ENCODE measurements at places on chromosomes 1 and 21.

GRCh38 chr1:184082541-184083415, 31.2 kb downstream of the TSEN15 start:
- no peak for DNase-seq

- DNase-seq: no peak
Measured at GRCh38 chr1:95384567-95384966, 150.6 kb downstream of the RWDD3 start.

DNA sequence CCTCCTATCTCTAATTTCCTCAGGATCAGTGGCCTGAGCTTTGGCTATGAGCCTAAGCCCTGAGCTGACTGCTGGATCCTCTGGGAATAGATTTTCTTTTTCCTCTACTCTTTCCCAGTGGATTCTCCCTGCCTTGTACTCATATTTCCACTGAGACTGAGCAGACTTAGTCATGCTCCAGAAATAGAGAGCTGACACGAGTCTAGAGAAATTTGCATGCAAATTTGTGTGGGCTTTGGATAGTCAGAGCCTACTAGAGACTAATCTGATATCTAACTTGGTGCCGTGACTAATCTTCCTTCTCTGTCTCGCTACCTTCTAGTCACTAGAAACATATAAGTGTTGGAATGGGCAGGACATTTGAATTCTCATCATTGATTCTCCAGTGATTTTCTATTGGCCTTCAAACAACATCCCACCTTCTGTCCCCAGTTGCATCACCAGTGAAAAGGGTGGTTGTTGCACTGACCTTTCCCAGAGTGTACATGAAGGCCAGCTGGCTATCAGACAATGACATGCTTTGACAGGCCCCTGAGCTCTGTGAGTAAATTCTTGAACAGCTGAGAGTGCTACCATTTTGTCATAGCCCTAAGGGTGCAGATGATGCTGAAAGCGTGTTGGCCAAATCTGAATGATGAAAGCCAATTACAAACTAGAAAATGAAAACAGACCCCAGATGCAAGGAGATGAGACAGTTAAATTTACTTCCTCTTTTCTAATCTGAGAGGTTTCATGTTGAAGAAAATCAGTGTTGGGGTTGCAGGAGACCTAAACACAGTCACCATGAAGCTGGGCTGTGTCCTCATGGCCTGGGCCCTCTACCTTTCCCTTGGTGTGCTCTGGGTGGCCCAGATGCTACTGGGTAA, at the start of gene FCRLA:
TSS of gene FCRLA (plus strand) at position 748 of the 866 bp plus-strand sequence. CDS start at position 784, 36 bp downstream.
- peak; percentile 67 for DNase-seq

GRCh38 chr21:35139382-35139715, 90.2 kb upstream of the RUNX1 start:
- no peak for DNase-seq

DNA sequence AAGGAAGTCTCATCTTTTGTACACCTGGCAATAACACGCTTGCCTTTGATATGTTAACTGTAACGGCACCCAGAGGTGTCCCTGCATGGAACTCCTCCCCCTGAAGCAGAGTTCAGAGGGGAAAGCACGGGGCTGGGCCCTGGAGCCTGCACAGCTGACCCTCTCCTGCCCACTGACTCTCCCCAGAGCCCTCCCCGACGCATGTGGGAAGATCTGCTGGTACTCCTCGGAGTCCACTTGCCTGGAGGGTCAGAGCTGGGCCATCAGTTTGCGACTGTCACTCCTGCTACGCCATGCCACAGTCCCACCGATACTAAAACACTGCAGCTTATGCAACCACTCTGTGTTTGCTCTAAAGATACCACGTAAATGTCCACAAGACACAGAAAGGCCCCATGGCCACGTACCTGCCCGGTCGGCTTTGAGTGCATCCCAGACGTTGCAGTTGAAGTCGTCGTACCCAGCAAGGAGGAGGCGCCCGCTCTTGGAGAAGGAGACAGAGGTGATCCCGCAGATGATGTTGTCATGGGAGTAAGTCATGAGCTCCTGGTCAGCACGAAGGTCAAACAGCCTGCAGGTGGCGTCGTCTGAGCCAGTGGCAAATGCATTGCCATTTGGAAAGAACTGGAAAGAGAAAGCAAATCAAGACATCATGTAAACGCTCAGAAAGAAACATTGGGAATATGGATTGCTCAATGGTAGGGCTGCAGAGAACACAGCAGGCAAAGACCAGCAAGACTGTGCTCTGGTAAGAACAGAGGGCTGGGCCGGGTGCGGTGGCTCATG, 10.6 kb upstream of the NADK start:
- no peak for DNase-seq

- no peak for DNase-seq
Measured at GRCh38 chr1:208967334-208967733, 616.2 kb upstream of the CAMK1G start.

DNA sequence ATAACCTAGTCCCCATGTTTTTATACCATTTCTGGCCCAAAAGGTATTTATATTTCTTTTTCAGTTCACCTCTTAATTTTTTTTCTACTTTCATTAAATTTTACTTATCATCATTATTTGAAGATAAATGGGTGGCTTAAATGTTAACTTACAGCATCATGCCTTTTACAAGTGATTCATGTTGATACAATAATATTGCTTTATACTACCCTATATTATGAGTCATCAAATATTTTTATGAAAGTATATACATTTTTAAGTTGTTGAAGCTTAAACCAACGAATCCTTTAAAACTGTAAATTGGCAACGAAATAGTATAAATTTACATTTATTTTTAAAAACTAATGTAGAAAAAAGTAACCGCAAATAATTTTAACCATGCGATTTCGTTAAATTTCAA, 207.9 kb downstream of the DPYD start:
- DNase-seq: no peak

- no peak for DNase-seq
Measured at GRCh38 chr1:224298346-224299330, 31.3 kb downstream of the NVL start.

- peak; percentile 58 for DNase-seq
Measured at GRCh38 chr1:224245188-224245587, 62.1 kb downstream of the DEGS1 start.

DNA sequence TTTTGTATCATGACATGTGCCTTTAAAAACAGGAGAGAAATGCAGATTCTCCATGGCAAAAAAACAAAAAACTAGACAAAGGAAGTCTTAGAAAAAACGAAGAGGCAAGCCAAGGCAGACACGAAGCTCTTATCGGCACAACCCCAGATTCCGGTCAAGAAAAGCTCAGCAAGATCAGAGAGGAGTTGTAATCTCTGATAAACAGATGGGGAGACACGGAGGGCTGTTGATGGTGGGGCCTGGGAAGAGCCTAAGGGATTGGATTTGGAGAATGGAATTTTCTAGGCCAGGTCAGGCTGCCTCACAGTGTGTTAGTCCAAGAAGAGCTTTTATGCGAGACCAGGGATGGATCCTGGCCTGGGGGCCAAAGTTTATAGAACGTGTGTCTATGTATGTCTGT, 96.2 kb upstream of the AKT3 start:
- DNase-seq: no peak

- DNase-seq: peak; percentile 63
Measured at GRCh38 chr1:209585672-209586071, 2.2 kb downstream of the CAMK1G start.

DNA sequence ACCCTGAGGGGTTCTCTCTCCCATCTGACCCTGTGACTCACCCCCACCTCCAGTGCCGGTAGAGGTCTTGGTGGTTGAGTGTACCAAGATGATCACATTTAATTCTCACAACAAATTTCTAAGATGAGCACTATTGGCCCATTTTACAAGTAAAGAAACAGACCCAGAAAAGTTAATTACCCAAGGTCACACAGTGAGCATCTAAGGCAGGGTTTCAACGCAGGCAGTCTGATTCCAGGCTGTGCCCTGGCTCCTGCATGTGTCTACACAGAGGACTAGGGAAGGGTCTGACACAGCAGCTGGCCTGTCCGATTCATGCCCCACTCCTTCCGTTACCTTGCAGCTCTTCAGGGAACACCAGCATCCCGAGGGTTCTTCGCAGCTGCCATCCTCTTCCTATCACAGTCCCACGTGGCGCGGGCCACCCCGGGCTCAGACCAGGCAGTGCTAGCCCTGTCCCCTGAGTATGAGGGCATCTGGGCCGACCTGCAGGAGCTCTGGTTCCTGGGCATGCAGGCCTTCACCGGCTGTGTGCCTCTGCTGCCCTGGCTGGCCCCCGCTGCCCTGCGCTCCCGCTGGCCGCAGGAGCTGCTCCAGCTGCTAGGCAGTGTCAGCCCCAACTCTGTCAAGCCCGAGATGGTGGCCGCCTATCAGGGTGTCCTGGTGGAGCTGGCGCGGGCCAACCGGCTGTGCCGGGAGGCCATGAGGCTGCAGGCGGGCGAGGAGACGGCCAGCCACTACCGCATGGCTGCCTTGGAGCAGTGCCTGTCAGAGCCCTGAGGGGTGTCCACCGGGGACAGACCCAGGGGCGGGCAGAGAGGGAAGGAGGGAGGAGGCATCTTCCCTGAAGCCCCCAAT, 7.5 kb downstream of the NCDN start:
- DNase-seq: no peak

DNA sequence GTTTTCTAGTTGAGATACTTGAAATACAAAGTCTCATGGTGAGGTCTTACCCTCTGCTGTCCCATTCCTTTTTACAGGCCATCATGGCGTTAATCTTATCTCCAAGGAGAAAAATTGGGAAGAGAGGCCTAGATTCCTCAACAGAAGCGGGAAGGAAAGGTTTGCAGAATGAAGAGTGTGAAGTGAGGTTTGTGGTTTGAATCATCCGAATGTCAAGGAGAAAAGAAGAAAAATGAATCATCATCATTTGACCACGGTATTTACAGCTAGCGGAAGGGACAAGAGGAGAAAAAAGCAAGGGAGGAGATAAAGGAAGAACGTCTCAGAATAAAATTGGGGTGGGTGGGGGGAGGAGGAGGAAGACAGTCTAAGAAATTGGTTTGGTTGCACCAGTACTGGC, 935 bp upstream of the COG2 start:
- DNase-seq: no peak

GRCh38 chr1:33805988-33806387, 57.9 kb upstream of the HMGB4 start:
- DNase-seq: no peak

DNA sequence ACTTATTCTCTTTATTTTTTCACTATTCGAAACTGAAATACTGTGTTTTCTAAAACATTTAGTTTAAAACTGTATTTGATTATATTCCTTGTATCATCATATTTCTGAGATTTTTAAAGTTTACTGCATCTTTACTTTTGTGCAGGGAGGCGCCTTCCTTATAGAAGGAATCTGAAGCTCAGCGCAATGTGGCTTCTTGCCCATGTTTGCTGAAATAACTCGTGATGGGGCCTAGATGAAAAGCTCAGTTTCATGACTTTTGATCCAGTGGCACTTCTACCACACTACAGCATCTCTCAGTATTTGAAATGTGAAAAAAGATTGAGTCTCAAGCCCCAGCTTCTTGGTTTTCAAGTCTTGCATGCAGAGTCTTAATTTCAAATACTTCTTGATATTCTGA, 28.4 kb downstream of the CACHD1 start:
- no peak for DNase-seq

GRCh38 chr21:28213261-28213660, 779.4 kb downstream of the LTN1 start:
- no peak for DNase-seq

DNA sequence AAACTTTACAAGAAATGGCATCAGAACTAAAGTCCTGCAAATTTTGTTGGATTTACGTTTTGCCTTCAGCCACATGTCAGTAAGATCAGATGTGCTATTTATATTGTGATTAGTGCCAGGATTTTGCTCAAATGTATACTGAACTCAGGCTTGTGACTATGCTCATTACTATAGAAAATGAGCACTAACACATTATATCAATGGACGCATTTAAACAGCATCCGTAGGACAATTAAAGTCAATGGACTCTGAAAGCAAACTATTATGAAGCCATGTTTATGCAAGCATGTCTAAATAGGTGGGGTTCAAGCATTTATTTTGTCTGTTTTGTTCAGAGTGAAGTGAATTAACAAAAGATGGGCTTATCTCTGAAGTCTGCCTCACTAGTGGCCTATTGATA, 20.6 kb upstream of the DDAH1 start:
- no peak for DNase-seq

GRCh38 chr1:86640161-86640670, 64.2 kb upstream of the SH3GLB1 start:
- no peak for DNase-seq

DNA sequence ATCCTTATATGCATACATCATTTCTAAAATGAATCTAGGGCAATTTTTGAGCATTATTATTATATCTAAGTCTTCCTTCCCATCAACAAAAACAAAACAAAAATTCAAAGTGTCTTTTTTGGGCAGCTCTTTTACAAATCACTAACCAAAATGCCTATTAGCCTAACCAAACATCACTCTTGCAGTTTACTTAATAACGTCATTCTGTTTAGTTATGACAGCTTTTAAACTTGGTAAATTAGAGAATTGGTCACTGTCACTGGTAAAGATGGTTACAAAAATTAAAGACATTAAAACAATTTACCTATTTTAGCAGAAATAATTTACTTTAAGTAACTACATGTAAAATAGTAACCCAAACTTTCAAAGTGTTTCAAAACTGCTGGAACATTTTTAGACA, 2.8 kb downstream of the ARHGAP29 start:
- no peak for DNase-seq

DNA sequence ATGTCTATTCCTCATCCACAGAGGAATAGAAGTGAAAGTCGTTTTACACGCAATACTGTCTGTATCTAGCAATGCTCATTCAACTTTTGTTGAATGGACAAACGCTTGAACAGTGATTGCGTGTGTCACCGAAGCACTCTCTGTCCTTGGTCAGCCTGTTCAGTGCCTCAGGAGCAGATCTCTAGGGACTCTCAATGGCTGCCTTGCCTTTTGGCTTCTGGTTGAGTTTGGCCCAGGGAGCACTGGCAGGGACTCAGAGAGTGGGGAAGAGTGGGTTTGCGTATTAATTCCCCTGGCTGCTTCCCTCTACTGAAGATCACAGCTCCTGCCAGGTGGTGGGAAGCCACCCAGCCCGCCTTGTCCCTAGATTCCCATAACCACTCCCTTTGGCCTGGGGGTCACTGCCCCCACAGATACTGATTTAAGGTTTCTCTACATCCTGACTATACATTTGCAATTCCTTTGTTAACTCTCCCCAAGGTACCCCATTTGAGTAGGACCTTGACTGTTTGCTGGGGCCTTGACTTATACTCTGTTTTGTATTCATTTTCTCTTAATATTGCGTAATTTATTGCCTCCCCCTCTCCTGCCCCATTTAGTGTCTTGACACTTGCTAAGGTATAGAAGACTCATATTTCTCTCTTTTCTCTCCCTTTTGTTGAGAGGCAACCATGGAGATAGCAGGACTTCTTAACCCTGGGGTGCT, 61.7 kb upstream of the USP24 start:
- DNase-seq: peak; percentile 26

DNA sequence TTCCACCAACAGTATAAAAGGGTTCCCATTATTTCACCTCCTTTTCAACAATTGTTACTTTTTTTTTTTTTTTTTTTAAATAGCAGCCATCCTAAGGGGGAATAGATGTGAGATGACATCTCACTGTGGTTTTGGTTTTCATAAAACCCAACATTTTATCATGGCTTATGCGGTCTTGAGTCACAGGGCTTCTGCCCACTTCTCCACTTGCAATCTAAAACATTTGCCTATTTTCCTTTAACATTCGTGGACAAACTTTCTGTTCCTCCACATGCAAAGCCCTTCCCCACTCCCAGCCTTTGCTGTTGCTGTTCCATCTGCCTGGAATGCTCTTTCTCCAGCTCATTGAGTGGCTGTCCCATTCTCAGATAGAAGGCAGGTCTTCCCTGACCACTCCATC, 239.7 kb upstream of the KCNK2 start:
- DNase-seq: no peak

GRCh38 chr1:119549719-119550132, 42.7 kb downstream of the HSD3B1 start:
- DNase-seq: peak; percentile 71

Measured in putamen (tissue), 1 donor.